Putamen (tissue), 1 donor: ENCODE measurements at places on chromosomes 12 and 14.

DNA sequence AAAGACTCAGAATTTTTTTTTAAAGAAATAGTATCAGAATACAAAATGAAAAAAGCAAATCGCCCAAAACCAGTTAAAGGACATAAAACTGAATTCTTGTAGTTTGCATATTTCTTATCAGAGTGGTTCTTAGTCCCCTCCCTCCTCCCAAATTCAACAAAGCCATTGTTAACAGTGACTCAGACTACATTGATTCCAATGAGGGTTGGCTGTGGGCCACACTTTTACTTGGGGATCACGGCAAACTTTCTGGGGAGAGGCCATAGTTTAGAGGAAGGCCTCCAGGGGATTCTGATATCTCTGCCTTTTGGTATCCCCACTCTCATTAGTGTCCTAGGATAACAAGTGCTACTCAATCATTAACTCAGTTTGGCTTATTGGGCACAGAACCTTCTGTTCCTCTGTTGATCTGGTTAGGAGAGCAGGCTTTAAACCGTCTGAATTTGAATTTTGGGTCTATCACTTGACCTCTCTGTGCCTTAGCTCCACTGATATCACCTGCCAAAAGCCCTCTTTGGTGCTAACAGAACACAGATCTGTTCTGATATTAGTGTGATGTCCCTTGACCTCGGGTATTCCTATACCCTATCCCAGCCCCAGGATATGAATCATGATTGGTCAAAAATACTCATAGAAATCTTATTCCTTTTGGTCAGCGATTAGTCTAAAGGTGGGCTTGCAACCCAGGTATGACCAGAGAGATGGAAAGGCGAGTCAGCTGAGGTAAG, 45.2 kb upstream of the APPL2 start:
- DNase-seq: no peak

DNA sequence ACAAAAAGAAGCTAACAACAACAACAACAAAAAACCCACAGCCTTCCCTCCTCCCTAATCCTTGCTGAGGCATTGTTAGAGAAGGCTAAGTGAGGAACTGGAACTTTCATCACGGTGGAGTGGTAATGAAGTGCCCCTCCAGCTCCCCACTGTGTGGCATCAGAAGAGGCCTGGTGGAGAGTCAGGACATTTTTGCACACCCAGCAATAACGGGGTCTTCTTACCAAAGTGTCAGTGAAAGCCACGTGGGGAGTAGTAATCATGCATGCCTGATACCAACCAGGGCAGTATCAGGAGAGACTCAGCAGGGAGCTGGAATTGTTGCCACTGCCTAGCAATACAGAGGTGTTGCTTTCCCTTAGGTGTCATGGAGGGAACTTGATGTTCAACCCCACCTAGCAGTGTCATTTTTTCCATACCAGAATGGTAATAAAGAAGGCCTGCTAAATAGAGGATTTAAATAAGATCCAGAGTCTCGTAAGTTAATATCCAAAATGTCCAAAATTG, 299.7 kb upstream of the RGS6 start:
- DNase-seq: no peak

- DNase-seq: no peak
These were observed 191.4 kb downstream of the FOXA1 start for GRCh38 chr14:37403626-37404025.

GRCh38 chr14:78829274-78829673, 659.1 kb downstream of the NRXN3 start:
- no peak for DNase-seq

DNA sequence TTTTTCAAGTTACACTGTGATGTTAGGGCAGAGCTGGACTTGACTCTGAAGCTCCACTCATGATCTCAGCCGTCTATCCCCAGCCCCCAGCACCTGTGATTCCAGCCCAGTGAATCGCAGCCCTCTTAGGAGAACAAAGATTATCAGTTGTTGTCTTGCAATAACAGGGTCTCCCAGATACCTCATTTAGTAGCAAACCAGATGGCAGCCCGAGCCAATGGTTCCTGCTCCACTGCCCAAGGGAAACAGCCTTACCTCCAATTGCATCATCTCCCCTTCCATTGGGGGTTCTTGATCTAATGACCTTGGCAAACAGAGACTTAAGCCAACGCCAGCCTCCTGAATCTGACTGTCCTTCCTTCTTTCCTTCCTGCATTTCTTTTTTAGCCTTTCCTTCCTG, 371.2 kb downstream of the BCL11B start:
- no peak for DNase-seq

GRCh38 chr12:131124487-131125280, 171.0 kb downstream of the ADGRD1 start:
- DNase-seq: no peak

GRCh38 chr12:111309584-111309983, 59.3 kb downstream of the PHETA1 start:
- DNase-seq: no peak

DNA sequence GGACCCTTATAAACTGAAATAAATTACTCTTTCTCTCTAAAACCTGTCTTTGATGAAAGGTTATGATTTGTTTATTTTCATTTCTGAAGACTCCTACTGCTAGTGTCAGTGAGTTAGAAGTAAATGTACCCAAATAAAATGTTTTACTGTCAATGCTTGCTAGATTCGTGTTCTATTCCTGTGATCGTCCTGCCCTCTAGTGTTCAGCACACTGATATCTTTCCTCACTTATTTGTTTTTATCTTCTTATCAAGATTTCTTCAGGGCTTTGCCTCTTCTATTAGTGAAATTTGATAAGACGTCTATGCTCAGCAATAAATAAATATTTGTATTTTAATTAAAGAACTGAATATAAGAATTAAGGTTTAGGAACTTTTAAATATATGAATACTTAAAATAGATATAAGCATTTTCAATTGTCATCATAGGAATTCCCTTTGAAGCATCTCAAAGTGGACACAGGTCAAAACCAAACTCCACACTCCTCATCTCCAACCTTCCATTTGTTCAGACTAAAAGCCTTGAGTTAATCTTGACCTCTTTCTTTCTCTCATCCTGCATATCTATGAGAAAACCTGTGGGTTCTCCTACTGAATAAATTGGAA, 75.8 kb downstream of the C12orf50 start:
- peak; percentile 18 for DNase-seq

DNA sequence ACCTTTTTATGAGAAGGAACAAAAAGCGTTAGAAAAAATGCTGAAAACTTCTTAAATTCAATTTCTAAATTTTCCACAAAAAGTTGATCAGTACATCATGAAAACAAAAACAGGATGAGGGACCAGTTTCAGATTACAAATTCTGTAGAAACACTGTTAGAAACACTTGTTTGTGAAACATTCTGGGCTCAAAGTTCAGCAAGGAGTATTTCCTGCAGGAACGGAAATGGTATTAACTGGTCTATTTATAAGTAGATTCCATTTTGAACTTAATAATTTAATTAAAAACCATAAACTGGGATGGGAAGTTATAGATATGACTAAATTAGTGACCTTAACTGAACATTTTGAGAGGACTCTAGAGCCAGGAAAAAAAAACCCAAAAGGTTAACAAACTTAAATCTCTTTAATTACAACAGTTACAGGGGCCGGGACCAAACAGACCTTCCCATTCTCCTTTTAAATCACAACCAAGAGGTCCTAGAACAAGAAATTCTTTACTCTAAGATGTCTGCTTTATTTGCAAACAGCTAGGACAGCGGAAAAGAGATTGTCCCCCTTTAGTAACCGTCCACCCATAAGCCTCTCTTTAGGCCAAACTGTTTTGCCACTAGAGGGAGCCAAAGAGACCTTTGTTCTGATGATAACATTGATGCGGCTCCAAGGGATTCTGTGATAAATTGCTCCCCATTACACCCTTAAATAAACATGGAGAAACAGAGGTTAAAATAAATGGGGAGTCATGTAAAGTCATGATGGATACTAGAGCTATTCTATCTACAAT, 69.0 kb upstream of the RERGL start:
- DNase-seq: no peak

DNA sequence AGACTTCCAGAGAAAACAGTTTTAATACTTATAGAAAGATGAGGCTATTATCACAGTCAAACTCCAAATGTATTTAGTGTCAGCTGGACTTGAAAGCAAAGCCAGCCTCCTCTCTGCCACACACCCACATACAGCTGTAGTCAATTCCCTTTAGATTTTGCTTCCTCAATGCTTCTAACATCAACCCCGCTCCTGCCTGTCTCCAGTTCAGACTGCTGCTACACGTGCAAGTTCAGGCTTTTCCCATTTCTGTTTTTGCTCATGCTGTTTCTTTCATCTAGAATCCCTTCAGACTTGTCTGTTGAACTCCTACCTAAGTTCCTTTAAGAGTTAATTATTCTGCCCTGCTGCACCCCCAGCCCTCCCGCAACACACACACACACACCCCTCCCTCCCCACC, 380.0 kb downstream of the KCNH5 start:
- no peak for DNase-seq

DNA sequence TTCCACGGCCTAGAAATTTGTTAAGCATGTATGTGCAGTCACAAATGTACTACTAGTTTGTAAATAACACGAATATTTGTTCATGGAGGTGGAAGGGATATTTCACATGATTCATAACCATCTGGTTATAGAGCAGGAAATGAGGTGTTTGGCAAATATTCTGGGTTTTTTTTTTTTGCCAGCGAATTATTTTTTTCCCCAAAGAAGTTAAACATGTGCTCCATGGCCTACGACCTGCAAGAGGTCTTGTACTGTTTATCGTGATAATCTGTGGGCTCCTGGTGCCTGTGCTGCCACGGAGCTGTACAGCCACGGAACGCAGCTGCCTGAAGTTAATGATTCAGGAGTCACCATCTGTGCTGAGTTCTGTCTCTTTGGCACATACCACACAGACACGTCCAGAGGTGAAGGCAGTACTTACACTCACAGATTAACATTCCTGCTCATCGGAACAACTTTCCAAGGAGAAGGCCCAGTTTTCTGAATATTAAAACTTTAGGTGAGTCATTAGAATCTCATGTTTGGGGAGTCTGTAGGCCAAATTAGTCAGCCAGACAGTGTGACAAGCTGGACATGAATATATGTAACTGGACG, 156.3 kb downstream of the TMX1 start:
- no peak for DNase-seq

DNA sequence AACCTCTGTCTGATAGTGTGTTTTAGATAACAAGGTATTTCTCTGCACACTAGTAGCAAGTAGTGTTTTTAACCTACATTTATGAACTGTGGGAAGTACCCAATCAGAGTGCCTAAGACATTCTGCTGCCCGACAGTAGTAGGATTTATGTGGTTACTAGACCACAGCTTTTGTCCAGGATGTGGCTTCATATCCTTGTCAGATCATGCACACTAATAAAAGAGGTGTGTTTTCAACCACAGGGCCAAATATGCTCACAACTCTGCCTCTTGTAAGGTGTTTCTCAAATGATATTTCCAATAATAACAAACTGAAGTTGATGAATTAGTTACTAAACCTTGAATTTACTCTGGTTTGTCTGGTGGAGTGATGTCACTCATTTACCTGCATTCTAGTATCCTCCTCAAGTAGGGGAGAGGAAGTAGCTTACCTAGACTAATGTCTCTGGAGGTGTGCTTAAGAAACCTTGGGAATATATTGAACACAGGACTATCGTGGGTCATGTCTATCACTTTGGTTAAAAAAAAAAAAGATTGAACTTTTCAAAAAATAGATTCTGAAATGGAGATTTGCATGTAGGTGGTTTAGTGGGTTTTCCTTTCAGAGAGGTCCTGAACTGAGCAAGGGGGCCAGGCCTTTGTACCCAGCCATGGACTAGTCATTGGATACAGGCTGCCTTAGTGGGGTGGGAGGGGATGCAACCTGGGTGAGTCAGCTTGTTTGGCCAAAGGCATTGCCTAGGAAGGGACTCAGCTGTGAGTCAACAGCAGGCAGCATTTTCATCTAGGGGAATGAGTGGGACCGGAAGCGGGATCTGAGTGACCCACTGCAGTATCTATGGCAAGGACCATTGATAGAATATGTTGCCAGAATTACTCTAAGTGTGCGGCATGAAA, 14.1 kb downstream of the FBXW8 start:
- DNase-seq: no peak

- DNase-seq: peak; percentile 19
These were observed 69.6 kb downstream of the NT5DC3 start for GRCh38 chr12:103771466-103771865.

DNA sequence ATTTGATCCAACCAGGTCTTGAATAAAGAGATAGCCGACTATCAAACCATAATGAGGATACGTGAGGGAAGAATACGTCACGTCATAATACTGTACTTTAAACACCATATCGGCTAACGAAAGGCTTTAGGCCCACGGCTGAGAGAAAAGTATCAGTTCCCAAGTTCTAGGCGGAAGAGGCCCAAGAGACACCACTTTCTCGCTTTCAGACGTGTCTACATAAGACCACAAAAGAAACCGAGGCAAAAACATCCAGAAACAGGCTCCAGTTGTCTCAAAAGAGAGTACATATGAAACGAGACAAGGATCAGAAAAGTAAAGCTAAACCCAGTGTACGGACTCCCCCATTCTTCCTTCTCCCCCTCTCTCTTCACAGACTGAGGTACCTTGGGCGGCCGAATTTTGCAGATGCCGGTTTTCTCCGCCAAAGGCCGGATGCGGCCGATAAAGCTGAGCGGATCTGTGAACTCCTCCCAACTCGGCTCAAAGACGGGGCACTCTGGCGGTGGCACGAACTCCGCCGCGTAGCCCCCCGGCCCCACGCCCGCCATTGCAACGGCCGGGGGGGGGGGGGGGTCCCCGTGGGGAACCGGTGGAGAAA, 479 bp downstream of the KDM5A start:
- peak; percentile 32 for DNase-seq

GRCh38 chr12:127238107-127238506, 1028.9 kb upstream of the TMEM132C start:
- DNase-seq: no peak

- no peak for DNase-seq
These were observed 68.5 kb downstream of the FBXO34 start for GRCh38 chr14:55339770-55340169.

- no peak for DNase-seq
These were observed 24.8 kb upstream of the GPR68 start for GRCh38 chr14:91269076-91269991.

GRCh38 chr12:128114485-128114884, 152.5 kb upstream of the TMEM132C start:
- DNase-seq: no peak

DNA sequence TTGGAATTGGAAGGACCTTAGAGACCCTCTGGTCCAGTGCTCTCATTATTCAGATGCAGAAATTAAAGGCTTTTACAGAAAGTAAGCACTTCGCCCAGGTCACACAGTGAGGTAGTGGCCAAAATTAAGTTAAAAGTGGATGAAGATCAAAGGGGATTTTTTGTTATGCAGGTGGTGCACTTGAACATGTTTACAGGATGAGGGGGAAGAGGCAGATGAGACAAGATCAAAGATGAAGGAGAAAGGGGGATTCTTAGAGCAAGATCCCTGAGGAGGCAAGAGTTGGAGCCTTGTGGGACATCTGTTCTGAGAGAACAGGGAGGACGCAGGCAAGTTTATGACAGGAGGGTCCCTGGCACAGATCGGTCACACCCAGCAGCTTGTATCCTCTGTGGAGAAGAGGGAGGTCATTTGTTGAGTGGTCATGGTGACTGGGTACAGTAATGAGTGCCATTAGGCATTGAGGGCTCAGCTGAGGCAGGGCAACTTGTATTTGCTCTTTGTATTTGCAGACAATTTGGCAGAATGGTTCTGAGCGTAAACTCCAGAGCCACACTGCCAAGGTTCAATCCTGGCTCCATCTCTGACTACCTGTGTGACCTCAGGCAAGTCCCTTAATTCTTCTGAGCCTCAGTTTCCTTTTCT, 84.0 kb downstream of the BORCS5 start:
- DNase-seq: no peak

GRCh38 chr14:99035268-99035667, 236.7 kb downstream of the BCL11B start:
- DNase-seq: peak; percentile 35
